Muscle of leg (tissue), 16 donors: ENCODE measurements at places on chromosomes 5 and 9. TPM values are rescaled to one million over a fixed set of nuclear protein-coding genes. Genes with fewer than 3 reads are reported as not detected.

DNA sequence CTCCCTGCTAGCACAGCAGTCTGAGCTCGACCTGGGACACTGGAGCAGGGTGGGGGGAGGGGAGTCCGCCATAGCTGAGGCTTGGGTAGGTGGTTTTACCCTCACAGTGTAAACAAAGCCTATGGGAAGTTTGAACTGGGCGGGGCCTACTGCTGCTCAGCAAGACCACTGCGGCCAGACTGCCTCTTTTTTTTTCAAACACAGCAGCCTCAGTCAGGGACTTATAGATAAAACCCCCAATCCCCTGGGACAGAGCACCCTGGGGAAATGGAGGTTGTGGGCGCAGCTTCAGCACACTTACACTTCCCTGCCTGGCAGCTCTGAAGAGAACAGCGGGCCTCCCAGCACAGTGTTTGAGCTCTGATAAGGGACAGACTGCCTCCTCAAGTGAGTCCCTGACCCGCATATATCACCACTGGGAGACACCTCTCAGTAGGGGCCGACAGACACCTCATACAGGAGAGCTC, 151.1 kb upstream of the APC start:
- no peak overlapping the region for H3K27ac ChIP-seq
- H3K36me3 ChIP-seq = no peaks in the 10 kb centered on the region
- no peak for DNase-seq
- H3K4me1 ChIP-seq = peaks cover 3% of the 10 kb centered on the region

DNA sequence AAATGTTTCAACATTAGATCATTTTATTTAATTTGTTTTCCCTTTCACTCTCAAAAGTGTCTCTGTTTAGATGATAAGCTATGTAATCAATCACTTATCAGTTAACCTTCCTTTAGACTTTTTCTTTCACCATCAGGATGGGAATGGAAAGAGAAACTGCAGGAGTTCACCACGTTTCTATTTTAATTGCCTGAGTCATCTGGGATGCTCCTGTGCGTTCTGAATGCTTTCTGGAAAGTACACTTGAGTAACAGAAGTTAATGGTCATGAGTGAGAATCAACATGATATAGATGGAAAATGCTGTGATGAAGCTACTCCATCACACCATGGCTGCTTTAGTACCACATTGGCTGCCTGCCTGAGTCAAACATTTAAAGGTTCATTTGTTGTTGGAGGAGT, 783.3 kb upstream of the CDH9 start:
- DNase-seq = no peak
- no peaks in the 10 kb centered on the region for H3K36me3 ChIP-seq
- H3K27me3 ChIP-seq = no peaks in the 10 kb centered on the region
- H3K4me3 ChIP-seq = no peak overlapping the region
- no peak overlapping the region for H3K27ac ChIP-seq

DNA sequence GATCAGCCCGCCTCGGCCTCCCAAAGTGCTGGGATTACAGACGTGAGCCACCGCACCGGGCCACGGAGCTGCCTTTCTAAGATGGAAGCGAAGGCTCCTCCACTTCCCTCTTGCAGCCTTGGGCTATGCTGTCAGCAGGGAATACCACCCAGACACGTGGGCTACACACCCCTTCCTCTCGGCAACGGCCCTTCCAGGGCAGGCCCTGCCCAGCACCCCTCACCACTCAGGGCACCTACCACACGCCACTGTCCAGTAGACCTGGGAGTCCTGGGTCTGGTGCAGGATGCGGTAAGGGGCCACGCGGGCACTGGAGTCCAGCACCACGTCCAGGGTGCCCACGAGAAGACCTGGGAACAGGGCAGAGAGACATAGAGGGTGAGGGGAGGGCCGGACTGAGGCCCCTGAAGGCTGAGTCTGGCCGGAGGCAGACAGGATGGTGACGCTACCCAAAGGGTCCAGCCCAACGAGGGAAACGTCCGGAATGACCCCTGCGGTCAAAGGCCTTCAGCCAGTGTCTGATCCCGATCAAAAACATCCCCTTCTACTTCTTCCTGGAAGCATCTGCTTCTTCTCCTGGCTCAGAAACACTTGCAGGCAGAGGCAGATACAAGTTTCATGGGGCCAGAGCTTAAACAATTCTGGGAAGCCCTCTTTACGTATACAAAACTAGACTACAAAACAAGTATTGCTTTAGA, 3.1 kb downstream of the TBC1D9B start:
- H3K36me3 ChIP-seq = peaks cover 48% of the 10 kb centered on the region
- H3K27ac ChIP-seq = no peak overlapping the region
- DNase-seq = no peak
- H3K4me1 ChIP-seq = peaks cover 38% of the 10 kb centered on the region

Gene ANKDD1B
- 1.3 TPM for polyA plus RNA-seq

Gene PCDHGA4
- 1.0 TPM for polyA plus RNA-seq
